ENCODE measurements at places on chromosomes 7 and 10.

- DNase-seq, result no peak
Observed at GRCh38 chr7:157757211-157757610, 420.4 kb downstream of the DNAJB6 start.

DNA sequence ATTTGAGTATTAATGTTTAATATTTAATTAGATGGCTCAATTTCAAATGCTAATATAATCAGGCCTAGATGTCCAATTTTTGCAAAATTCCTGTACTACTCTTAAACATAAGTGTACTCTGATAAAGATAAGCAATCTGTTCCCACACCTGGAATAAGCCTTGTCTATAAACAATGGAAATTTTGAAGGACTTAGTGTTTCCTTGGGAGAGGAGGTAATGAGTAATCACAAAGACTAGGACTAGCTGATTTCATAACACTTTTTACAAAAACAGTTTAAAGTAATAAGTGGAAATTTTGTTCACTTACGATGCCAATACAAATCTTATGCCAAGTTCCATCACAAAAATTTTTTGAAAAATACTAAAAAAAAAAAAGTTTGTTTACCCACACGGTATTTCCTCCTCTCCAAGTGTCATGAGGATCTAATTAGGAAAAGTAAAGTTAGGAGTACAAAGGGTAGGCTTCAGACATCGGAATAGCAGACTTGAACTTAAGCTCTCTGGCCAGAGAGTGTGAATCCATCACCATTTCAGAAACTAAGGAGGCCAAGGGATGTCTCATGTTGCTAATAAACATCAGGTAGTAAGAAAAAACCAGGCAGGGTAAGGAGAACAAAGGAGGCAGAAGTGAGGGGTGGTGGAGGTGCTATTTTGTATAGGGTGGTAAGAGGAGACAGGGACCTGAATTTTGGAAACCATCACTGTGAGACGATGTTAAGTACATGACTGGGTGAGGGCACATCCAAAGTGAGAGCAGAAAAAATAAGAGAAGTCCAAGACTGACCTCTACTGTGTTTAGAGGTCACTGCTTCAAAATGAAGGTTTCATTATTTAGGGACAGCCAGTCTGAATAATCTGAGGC is 61.3 kb downstream of the RAPGEF5 start:
- peak; percentile 21 for DNase-seq

DNA sequence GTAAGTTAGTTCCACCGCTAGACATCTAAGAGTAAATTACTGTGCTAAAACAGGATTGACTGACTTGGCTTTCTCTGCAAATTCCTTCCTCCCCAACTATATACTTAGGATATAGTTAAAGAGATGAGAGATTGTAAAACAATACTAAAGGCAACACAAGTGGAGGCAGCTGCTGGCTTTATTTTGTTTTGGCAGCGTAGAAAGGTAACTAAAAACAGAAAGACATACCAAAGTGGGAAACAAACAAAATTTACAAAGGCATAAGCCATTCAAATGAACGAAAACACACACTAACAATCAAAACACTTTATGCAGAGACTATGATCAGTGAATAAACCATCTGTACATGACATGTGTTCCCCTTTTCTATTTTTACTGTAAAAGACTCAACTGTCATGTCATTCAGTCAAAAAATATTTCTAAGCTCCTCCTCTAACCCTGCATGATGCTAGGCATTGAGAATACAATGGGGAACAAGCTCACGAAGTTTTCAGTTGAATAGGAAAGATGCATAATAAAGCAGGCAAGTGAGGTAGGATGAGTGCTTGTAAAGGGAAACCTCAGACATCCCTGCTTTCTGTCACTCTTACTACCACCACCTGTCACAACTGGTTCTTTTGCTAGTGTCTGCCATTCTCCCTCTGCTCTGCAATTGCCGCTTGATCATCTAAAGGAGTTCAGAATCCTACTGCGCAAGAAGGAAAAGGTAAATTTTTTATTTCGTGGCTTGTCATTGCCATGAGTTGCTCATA is 64.2 kb upstream of the COL1A2 start:
- DNase-seq, result no peak

- DNase-seq, result peak; percentile 7
Observed at GRCh38 chr10:117071286-117072050, 66.5 kb upstream of the SHTN1 start.

- DNase-seq, result no peak
Observed at GRCh38 chr7:274266-274665, 15.7 kb upstream of the FOXL3 start.

DNA sequence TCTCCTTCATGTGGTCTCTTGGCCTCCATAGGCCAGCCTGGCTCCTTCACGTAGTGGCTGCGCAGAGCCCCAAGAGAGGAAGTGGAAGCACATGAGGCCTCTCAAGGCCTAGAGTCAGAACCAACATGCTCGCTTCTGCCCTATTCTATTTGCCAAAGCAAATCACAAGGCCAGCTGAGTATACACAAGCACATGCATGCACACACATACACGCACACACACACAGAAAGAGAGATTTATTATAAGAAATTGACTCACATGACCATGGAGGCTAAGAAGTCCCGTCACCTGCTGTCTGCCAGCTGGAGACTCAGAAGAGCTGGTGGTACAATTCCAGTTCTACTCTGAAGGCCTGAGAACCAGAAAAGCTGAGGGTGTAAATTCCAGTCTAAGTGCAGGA is 64.3 kb upstream of the NRP1 start:
- DNase-seq, result no peak

DNA sequence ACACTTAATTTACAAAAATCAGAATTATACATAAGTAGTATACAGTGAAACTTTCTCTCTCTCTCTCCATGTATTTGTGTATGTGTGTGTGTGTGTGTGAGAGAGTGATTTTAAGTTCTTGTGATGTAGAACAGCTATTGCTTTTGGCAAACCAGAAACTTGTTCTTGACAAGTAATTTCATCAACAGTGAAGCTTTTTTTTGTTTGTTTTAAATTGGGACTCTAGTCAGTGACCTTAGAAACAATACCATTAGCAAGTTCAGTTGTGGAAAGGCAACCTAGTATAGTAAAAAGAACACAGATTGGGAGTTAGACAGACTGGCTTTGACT is 319.1 kb downstream of the PTEN start:
- no peak for DNase-seq

- DNase-seq, result no peak
Observed at GRCh38 chr10:129642427-129642826, 175.4 kb downstream of the MGMT start.

DNA sequence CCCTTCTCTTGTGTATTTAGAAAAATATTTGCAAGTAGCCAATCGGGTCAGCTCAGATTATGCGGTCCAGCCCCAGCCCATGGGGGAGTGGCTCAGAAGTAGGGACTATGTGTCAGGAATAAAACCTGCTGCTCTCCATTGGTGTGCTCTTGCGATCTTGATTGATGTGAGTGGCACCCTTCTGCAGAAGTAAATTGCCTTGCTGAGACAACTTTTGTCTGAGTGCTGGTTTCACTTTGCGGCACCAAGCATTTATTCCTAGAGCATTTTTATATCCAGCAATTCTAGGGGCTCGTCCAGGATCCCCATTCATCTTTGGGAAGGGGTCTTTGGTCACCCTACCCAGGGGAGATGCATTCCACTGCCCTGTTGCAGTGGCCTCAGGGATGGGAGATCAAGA is 26.1 kb upstream of the FAM221A start:
- no peak for DNase-seq

GRCh38 chr10:117647306-117647705 is 104.8 kb downstream of the EMX2 start:
- DNase-seq, result no peak

DNA sequence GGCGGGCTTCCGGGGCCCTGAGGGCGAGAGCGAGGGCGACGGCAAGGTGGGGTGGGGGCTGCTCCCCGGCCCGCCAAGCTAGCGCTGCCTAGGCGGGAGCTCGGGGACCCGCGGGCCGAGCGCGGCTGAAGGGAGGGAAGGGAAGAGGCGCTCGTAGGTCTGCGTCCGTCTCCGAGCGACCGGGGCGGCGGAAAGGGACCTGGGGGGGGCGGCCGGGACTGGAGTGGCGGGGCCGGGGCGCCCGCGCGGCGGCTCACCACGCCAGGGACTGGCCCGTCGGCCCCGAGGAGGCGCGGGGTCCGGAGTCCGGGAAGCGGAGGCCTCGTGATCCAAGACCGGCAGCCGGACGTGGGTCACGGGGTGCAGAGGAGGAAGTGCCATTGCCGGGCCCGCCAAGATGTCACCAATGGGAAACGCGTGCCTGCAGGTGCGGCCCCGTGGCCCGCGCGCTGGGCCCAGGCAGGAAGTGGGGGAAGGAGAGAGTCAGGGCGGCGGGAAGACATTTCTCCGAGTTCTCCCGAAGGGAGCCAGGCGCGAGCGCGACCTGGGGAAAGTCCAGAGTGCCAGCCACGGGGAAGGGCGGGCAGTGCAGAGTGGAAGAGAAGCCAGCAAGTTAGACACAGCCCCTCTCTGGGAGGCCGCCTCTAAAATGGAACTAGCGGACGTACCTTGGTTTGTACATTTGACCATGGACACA is 11.9 kb downstream of the HNRNPF start:
- DNase-seq, result peak; percentile 76

- no peak for DNase-seq
Observed at GRCh38 chr7:94908323-94909178, 1.2 kb downstream of the PPP1R9A start.

DNA sequence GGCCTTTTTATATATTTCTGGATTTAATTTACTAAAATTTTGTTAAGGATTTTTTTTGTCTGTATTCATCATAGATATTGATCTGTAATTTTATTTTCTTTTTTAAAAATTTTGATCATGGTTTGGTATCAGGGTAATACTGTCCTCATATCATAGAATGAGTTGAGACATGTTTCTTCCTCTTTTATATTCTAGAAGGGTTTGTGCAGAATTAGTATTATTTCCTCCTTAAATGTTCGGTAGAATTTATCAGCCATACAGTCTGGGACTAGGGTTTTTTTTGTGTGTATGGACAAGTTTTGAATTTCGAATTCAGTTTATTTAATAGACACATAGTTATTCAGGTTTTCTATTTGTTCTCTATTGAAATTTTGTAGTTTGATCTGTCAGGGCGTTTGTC is 54.0 kb downstream of the SHOC2 start:
- no peak for DNase-seq

DNA sequence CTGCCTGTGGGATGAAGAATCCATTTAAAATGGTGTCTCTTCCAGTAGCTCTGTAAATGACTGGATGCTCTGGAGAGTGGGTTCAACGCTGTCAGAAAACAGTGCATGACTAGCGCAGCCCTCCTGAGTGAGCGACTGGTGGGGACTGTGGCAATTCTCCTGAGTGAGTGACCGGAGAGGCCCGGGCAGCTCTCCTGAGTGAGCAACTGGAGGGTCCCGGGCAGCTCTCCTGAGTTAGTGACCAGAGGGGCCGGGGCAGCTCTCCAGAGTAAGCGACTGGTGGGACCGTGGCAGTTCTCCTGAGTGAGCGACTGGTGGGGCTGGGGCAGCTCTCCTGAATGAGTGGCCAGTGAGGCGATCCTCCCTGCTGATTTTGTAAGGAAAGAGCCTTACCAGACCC is 85.5 kb downstream of the WDR37 start:
- DNase-seq, result no peak

DNA sequence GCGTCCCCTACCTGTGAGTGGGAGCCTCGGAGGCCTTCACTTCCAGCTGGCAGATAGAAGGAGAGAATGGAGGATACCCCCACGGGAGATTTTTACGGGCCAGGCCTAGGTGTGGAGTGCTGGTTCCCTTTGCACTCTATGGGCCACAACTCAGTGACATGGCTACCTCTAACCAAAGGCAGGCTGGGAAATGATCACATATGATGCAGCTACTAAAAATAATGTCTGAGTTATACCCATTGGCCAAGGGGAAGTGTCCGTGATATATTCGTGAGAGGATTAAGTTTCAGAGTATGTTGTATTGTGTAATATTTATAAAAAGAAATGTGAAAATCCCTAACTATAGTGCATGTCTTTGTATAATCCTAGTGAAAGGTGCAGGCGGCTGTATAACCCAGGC is 13.5 kb upstream of the HIPK2 start:
- no peak for DNase-seq

GRCh38 chr7:81414411-81414810 is 355.4 kb downstream of the HGF start:
- no peak for DNase-seq

DNA sequence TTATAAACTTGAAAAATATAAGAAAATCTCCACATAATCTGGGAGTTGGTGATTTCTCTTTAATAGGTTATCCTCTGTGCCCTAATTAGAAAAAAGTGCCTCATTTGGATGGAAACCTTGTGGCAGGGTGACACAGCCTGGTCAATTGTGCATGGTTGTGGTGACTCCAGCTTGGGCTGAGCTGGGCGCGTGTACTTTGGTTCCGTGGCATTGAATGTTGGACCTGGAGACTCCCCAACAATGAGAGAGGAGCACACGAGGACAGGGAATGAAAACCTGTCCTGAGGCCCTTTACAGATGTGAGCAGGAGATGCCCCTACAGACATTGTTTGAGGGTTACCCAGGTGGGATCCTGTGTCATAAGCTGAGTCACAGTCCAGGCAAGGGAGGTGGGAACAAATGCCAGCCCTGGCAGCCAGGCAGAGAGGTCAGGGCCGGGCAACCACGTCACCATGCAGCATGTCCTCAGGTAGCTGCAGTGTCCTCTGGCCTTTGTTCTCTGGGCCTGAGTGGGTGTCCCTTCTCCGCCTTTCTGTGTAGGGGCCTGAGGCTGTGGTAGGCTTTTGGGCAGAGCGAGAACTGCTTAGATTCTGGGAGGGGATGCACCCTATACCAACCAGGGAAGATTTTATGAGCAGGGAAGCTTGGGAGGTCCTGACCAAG is 147.4 kb upstream of the TBX20 start:
- no peak for DNase-seq

- DNase-seq, result no peak
Observed at GRCh38 chr7:106037489-106038176, 74.5 kb downstream of the SYPL1 start.

DNA sequence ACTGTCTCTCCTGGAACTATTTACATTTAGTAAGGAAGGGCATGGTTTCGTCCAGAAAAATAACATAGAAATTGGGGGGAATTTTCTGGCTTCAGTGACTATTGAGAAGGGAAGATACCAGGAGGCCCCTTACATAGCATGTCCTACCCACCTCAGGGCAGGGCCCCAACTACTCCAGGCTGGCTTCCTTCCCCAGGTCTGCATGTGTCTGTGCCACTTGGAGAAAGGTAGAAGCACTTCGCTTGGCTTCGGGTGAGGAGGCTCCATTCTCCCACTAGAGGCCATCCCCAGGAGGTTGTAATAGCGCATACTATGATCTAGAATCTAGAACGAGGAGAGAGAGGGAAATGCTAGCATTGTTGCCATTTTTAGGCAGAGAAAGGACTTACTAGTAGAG is 14.7 kb downstream of the LRGUK start:
- no peak for DNase-seq

GRCh38 chr10:48400129-48400849 is 93.8 kb downstream of the MAPK8 start:
- peak; percentile 29 for DNase-seq

- DNase-seq, result no peak
Observed at GRCh38 chr10:69633673-69634635, 3.9 kb downstream of the FAM241B start.

GRCh38 chr7:36861656-36862055 is 137.4 kb upstream of the AOAH start:
- no peak for DNase-seq
